ENCODE measurements at places on chromosomes 3 and 15.

GRCh38 chr3:48684054-48684349 is 1.7 kb downstream of the NCKIPSD start:
- DNase-seq: no peak

GRCh38 chr3:193560870-193561269 is 6.2 kb upstream of the ATP13A4 start:
- DNase-seq: no peak

DNA sequence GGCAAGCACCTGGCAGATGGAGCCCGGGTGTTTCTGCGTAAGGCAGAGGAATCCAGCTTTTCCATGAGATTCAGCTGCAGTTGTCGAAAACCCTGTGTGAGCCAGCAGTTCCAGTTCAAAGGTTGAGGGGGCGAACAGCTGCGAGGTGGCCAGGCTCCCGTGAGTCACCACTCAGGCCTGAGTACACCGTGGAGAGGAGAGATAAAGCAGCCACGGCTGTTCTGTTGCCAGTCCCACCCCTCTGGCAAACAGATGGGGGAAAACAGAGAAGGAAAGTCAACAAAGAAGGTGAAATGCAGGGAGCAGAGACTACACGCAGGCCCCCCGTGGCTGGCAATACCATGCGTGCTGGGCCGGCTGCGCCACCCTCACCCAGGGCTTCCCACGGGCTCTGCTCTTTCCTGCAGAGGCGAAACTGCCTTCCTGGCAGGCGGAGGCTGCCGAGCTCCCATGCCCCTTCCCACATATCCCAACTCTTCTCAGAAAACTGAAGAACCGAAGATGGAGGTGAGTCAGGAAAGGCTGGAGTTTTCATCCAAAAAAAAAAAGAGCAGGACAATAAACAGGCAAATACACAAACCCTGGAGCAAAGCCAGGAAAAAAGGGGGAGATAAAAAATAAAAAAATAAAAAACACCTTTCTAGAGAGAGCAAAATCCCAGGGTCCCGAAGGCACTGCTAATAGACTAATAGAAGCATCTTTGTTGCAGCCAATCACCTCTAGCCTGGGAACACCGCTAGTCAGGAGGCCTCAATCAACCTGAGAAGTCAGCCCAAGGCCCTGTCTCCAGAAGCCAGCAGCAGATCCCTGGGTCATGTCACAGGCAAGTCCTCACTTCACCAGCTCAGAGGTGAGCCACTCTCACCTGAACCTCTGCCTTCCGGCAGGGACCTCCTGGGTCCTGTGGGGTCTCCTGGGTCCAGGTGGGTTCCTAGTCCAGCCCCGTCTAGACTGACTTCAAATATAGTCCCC is 37.7 kb downstream of the FAM174B start:
- no peak for DNase-seq

GRCh38 chr15:42915654-42916315 is 4.8 kb downstream of the TTBK2 start:
- no peak for DNase-seq

- DNase-seq: no peak
These were observed 145.3 kb upstream of the ROPN1 start for GRCh38 chr3:124137216-124137615.

GRCh38 chr15:32657198-32657883 is 15.8 kb downstream of the SCG5 start:
- DNase-seq: no peak

- no peak for DNase-seq
These were observed 103.5 kb upstream of the SMAD3 start for GRCh38 chr15:66961901-66962300.

GRCh38 chr3:48548729-48549705 is 7.6 kb downstream of the PFKFB4 start:
- DNase-seq: peak; percentile 74

GRCh38 chr15:67506775-67507747 is 13.9 kb upstream of the C15orf61 start:
- no peak for DNase-seq

DNA sequence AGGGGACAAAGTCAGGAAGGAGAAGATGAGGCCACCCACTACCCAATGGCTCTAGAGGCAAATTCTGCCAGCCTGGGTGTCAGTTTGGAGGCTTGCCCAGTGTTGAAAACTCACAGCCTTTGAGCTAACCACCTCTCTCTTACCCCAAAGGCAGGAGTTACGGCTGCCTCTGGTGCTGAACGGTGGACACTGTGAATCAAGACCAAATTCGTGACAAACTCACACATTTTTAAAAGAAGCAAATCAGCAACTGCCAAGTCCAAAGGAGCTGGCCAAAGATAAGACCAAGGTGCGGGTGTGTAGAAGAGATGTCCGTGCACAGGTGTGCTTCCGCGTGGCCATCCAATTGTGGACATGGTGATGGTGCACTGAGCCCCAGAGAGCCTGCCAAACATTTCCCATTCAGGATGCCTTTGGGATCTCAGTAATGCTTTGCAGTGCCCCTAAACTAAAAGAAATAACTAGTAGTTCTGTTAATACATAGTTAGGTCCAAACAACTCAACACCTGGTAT is 74.6 kb downstream of the FAM174B start:
- DNase-seq: no peak
